Glomerular endothelial cell (primary cell): ENCODE measurements at places on chromosomes 11 and 22. TPM values are rescaled to one million over a fixed set of nuclear protein-coding genes. Genes with fewer than 3 reads are reported as not detected.
A peak's percentile ranks its signal among the peaks of the same experiment; 100 is the strongest.

Gene OR5T2
- total RNA-seq = not detected in 2 replicates

Gene DDB1
- total RNA-seq = 173 and 184 TPM in 2 replicates

Gene GRIA4
- 0.05 TPM in 1 of 2 replicates, not detected in the other for total RNA-seq

- no peak for DNase-seq
Observed at GRCh38 chr11:15499674-15500073, 385.0 kb downstream of the INSC start.

DNA sequence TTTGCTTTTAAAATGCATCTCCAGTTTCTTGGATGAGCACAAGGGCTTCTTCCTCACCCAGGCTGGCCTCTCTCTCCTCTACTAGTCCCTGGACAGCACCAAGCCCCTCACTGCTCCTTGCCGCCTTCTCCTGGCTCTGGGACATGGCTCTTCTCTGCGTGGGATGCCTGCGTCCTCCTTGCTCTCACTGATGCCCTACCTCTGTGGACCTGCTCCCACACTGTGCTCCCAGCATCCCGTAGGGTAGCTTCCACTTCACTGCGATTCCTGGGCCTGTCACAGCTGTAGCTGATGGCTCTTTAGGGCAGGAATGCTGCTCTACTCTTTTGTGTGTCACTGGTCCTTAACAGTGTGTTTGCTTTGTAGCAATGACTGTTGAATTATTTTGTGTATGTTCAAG, 136.3 kb downstream of the SNX19 start:
- no peak for DNase-seq

DNA sequence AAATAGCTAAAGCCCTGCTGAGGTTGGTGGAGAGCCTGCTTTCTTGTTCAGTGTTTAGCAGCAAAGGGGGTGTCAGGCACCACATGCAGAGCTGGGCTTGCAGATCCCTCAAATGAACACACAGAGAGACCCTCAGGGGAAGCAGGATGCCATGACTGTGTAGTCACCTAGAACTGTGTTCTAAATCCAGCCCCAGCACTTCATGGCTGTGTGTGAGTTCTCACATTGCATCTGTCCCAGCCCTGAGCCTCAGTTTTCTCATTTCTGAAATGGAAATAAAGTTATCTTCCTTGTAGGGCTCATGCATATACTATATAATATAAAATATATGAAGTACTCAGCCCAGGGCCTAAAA, 47.1 kb downstream of the CWC15 start:
- no peak for DNase-seq

- no peak for DNase-seq
Observed at GRCh38 chr22:32005453-32005852, 37.6 kb upstream of the SLC5A1 start.

GRCh38 chr11:70631624-70632047, 233.3 kb downstream of the CTTN start:
- DNase-seq = no peak

- DNase-seq = peak; percentile 57
Observed at GRCh38 chr11:105673089-105673488, 63.2 kb downstream of the GRIA4 start.
